Naive thymus-derived CD4-positive, alpha-beta T cell (primary cell): ENCODE measurements at places on chromosomes 2 and 18. TPM values are rescaled to one million over a fixed set of nuclear protein-coding genes. Genes with fewer than 3 reads are reported as not detected.

SP5 gene
- total RNA-seq: not detected

- DNase-seq: no peak
These were observed 34.4 kb upstream of the CABYR start for GRCh38 chr18:24104486-24104885.

GRCh38 chr2:201890453-201890852 lies 84.1 kb downstream of the CDK15 start:
- no peak for DNase-seq

RFX8 gene
- total RNA-seq: 1.9 and 2.0 TPM in 2 replicates

DNA sequence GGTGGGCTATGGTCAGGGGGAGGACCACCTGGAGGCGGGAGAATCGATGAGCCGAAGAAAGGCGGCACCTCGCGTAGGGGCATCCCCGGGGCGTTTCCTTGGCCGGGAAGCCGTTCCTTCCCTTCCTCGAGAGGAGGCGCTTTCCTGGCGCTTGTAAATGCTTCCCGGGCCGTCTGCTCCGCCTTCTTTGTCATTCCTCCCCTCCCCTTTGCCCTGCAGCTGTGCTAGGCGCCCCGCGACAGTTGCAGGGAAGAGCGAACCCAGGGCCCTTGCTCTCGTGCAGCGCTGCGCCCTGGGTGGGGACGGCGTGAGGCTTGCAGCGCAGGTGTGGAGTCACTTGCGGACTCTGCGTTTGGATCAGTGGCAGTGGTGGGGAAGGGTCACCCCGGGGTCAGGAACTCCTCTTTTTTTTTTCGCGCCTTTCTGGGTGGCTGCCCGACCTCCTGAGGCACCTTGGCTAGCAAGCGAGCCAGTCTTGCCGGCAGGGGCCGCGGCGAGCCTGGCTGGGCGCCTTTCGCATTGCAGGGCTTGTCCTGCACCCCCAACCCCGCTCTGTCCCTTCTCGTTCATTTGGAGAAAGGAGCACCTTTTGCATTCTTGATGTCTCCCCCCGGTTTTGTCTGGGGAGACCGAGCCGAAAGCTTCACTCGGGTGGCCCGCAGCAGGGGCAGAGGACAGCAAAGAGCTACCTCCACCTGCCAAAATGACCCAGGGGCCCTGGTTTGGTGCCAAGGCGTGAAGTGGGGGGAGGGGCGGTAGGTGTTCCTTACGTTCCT lies 858 bp downstream of the KCNS3 start:
- no peak for DNase-seq

DNA sequence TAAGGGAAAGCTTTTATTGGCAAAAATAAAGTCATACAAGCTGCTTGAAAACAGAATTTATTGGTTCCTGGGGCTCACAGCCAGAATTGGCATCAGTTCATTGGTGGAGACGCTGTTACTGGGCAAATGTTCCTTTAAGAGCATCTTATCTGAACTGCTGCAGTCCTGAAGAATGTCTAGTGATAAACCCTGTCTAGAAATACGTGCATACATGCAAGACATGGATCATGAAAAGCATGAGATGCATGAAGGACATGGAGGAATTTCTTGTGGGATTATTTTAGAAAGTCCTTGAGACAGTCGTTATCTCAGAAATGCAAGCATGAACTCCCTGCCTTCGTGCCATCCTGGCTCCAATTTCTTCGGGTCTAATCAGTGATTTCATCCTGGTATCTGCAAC lies 32.5 kb upstream of the FHOD3 start:
- DNase-seq: no peak

DNA sequence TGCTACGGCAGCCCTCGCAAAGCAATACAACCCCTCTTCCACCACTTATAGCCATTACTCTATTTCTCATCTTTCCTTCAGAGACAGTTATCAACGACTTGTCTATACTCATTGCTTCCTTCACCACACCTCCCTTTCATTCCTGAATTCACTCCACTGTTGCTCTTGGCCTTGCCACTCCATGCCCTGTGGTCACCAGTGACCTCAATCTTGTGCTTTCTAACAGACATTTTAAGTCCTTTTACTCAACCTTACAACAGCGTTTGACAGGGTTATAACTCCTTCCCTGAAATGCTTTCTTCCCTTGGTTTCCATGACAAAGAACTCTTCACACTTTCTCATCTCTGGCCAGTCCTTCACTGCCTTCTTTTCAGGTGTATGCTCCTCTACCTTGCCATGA lies 90.6 kb upstream of the CCDC141 start:
- no peak for DNase-seq

POTEJ gene
- not detected for total RNA-seq

DNA sequence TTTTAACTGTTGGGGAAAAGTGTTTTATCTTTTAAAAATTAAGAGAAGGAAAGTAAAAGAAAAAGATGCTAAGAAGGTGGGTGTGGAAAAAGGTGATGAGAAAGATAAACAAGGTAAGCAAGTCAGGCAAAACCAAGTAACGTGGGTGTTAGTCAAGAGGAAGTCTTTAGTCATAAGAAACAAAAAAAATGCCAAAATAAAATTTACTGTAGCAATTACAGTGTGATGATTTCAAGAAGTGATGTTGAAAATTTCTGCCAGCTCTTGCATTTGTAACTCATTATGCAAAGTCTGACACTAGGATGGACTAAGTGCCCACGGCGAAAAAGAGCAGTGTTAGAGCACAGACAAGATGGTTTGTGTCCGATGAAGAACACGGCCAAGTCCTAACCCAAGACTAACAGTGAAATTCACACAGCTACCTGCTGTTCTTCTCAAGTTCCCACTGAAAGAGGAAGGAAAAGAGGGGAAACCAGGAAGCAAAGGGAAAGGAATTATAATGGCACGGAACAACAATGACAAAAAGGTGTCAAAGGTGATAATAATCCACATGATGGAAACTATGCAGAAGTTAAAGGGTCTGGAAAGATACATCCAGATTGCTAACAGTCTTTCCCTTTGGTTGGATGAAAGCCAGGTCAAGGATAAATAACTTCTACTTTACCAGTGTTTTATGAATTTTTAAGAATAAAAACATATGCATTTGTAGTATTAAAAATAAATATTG lies 34.1 kb downstream of the NOL10 start:
- no peak for DNase-seq

GRCh38 chr2:50491541-50492476 lies 540.1 kb downstream of the NRXN1 start:
- no peak for DNase-seq

CTNNA2 gene
- total RNA-seq: not detected

- DNase-seq: no peak
These were observed 108.2 kb upstream of the TWIST2 start for GRCh38 chr2:238739668-238740067.

DNA sequence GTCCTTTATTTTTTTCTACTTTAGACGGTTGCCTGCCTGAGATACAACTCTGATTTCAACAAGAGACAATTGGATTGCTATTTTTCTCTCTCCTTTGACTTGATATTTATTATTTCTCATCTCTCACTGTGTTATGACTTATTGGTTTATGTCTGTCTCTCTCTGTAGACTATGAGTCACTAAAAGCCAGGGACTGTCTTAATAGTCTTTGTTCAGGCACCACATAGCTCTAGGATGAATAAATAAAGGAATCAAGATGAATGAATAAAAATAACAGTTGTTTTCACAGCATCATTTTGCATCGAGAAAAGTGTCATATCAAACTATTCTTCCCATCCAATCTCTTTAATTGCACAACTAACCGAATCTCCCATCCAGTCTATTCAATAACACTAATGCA lies 31.4 kb upstream of the CD28 start:
- no peak for DNase-seq

ITPRIPL1 gene
- 0.94 TPM for total RNA-seq

DNA sequence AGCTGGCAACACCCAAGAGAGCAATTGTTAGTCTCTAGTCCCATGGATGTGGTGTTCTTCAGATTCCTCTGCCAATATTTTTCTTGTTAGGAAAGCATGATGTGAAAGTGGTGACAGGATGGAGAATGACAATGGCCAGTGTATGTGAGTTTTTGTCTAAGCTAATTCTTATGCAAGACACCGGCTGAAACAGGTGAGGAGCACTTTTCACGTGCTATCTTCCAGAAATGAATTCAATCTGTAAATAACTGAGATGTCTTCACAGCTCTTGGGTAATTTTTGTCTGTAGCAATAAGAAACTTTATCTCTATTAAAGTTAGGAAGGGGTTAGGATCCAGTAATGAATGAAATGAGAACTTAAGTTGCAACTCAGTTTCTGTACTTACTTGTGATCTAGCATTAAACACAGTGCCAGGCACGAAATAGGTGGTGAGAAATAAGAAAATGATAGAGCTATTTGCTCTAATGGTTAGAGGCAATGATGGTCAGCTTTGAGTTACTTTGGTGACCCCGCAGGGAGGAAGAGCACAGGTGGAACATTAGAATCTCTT lies 676 bp upstream of the AGPS start:
- no peak for DNase-seq

GRCh38 chr2:85516653-85517389 lies 22.1 kb upstream of the MAT2A start:
- DNase-seq: no peak

CFAP65 gene
- not detected for total RNA-seq
